ENCODE measurements at places on chromosomes 6 and 20. TPM values are rescaled to one million over a fixed set of nuclear protein-coding genes. Genes with fewer than 3 reads are reported as not detected.

DNA sequence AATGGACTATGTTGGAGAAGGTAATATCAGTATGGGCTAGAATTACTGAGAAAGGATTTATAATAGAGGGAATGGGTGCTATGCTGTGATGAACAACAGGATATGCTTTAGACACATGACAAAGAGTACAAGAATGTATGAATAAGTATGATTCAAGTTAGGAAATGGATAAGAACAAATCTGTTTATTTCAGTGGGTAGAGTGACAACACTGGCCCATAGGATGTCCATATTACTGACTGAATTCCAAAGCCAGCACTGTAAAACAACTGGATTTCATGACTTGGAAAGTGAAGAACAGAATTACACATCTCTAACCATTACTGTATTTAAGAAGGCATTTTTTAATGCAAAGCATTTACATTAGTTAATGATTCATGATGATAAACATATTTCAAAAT lies 35.9 kb downstream of the EPM2A start:
- H3K36me3 ChIP-seq, result no peaks in the 10 kb centered on the region
- peak overlapping the region; percentile 66 for H3K27ac ChIP-seq
- H3K4me1 ChIP-seq, result peaks cover 11% of the 10 kb centered on the region
- peak; percentile 33 for DNase-seq
- H3K27me3 ChIP-seq, result no peaks in the 10 kb centered on the region

DNA sequence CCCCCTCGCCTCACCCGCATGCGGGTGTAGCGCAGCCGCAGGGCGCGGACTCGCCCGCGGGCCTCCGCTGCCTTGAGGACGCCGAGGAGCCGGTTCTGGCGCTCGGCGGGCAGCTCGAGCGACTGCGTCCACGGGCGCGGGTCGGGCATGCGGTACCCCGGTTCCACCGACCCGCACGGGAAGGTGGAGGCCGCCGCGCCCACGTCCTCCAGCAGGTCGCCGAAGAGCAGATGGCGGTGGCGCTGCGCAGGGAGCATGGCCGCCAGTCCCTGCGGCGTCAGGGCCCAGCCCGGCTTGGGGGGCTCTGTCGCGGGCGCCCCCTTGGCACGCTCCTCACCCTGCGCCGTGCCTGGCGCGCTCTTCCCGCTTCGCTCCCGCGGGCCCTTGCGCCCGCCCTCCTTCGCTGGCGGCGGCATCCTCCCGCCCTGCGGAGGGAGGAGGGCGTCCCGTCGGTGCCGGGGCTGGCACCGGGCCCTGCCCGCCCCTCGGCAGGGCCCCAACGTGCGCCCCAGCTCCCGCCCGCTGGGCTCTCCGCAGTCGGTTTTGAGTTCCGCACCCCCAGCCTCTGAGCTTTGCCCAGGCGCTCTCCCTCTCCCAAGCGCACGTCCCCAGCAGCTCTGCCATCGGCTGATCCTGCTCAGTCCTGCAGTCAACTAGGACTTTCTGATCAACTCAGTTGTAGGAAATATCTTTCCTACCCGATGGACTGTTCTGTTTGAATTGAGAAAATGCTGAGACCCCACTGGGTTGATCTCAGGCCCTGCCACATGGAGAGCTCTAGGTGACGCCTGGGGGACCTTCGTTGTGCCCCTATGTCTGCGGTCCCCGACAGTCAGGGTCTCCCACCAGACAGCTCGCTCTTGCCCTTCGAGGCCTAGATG lies at the start of gene LKAAEAR1:
Gene LKAAEAR1 (minus strand): TSS at position 595 of the 881 bp plus-strand sequence. CDS start 179 bp downstream, at position 416.
- H3K4me1 ChIP-seq, result peaks cover 7% of the 10 kb centered on the region
- H3K27me3 ChIP-seq, result peaks cover 12% of the 10 kb centered on the region
- H3K36me3 ChIP-seq, result peaks cover 6% of the 10 kb centered on the region
- DNase-seq, result no peak
- no peak within 1 kb of the TSS for H3K27ac ChIP-seq
- peak within 1 kb of the TSS; percentile 69 for H3K4me3 ChIP-seq

DNA sequence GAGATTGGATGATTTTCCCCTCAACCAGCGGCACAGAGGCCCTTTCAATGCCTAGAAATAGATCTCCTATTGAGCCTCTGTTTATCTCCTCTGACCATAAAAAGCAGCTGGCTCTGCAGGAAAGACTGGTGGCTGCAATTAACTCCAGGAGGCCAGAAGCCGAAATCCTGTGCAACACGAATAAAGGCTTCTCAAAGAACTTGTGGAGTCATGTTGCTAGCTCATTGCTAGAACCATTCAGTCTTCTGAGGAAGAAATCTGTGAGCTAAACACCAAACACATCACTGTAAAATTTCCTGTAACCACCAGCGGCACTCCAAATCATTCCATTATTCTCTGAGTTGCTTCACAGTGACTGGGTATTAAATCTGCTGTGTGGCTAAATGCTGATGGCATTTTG lies 49.1 kb upstream of the TPD52L1 start:
- H3K4me1 ChIP-seq, result peaks cover 26% of the 10 kb centered on the region
- DNase-seq, result no peak

Gene GPX5
- not detected for total RNA-seq

GRCh38 chr6:54768494-54768893 lies 78.1 kb upstream of the FAM83B start:
- no peak overlapping the region for H3K27ac ChIP-seq

DNA sequence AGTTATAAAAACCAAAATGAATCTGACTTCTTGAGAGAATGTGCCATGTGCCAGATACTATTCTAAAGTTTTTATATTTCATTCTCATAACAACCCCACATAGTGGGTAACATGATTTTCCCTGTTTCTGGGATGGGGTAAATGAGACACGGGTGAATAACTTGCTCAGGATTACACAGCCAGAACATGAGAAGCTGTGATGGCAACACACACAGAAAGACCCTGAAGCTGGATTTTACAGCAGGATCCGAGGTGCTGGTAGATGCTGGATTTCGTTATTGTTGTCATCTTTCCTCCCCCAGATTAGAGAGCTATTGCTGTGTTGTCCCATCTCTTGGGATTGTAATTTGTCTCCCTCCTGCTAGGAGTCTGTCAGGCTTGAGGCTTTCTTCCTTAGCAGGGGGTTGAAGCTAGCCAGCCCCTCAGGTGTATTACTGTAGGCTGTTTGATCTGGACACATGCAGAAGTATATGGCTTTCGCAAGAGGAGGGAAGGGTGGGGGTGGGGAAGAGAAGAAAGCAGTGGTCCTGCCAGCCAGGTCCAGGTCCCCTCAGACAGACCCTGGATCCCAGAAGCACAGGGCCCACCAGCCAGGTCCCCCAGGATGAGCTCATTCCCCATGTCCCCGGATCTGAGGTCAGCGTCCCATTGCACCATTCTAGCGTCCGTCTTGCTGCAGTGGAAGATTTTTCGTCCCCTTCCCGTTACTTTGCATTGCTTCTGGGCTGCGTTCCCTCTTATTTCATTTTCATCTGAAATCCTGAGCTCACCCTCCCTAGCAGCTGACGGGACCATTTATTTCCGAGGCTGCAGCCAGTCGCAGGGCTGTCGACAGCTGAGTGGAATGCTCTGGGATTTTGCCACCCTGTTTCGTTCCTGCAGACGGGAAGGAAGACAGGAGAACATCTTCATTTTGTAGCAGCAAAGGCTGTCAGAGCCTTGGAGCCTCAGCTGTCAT lies 7.3 kb upstream of the KCNG1 start:
- DNase-seq, result no peak
- H3K27me3 ChIP-seq, result peaks cover 26% of the 10 kb centered on the region
- H3K4me3 ChIP-seq, result no peak overlapping the region
- no peaks in the 10 kb centered on the region for H3K36me3 ChIP-seq

- H3K4me1 ChIP-seq, result peaks cover 11% of the 10 kb centered on the region
- peaks cover 16% of the 10 kb centered on the region for H3K36me3 ChIP-seq
- H3K27me3 ChIP-seq, result no peaks in the 10 kb centered on the region
- DNase-seq, result peak; percentile 99
Measured at GRCh38 chr20:62652041-62652893, 10.0 kb downstream of the SLCO4A1 start.

GRCh38 chr6:132868057-132868456 lies 53.7 kb downstream of the RPS12 start:
- no peak overlapping the region for H3K4me3 ChIP-seq
- H3K4me1 ChIP-seq, result no peaks in the 10 kb centered on the region
- DNase-seq, result no peak
- no peak overlapping the region for H3K27ac ChIP-seq
- H3K27me3 ChIP-seq, result no peaks in the 10 kb centered on the region

- peaks cover 13% of the 10 kb centered on the region for H3K4me1 ChIP-seq
- DNase-seq, result peak; percentile 38
- H3K36me3 ChIP-seq, result no peaks in the 10 kb centered on the region
Measured at GRCh38 chr6:154370545-154370944, 13.9 kb upstream of the IPCEF1 start.

DNA sequence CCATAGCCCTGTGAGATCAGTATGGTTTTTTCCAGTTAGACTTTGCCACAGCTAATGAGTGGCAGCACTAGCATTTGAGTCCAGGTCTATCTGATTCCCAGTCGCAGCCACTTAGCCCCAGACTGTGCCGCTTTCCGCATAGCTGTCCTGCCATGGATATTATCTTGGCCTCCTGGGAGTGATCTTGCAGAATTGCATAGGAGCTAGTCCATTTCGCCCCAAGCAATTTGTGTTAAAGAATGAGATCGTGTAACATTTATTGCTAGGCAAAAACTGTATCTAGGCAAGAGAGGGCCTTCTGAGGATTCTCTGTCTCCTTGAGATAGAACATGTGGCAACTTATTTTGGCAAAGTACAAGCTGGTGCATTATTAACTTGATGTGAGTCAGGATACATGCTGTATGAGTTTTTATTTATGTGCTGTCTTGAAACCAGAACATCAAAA lies 74.2 kb downstream of the EZR start:
- no peaks in the 10 kb centered on the region for H3K36me3 ChIP-seq
- no peak overlapping the region for H3K27ac ChIP-seq
- H3K4me1 ChIP-seq, result peaks cover 7% of the 10 kb centered on the region

Gene TFAP2C
- total RNA-seq, result 13.2 TPM

DNA sequence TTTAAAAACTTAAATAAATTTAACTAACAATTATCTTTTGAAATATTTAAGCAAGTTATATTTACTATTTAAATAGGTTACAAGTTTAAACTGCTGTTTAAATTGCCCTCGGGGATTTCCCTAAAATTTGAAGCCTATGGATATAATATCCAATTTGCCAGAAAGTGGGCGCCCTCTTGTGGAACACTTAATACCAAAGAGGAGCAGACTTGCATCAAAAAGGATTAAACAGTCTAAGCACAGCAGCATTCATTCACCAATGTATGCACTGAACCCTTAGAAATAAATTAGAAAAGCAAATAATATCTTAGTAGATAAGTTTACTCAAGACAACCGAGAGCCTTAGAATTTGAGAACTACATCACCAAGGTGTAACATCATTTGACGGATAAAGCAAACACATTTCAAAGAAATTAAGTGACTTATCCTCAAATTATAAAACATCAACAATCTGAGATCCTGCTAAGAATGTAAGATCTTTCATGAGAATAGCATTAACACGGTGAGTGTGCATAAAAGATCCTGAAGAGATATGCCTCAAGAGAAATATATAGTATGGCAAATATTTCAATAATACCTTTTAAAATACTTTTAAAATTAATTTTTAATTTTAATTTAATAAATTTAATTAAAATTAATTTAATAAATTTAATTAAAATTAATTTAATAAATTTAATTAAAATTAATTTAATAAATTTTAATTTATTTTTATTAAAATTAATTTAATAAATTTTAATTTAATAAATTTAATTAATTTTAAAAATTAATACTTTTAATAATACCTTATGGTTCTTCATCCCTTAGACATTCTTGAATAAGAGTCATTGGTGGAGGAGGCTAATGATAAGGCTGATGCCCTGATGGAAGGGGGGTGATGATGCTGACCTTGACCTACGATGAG lies 11.5 kb upstream of the MEP1A start:
- peaks cover 10% of the 10 kb centered on the region for H3K27me3 ChIP-seq
- H3K4me3 ChIP-seq, result no peak overlapping the region
- no peak overlapping the region for H3K27ac ChIP-seq

Gene ENPP1
- 2.8 TPM for total RNA-seq

Gene TPD52L1
- 92.6 TPM for total RNA-seq

Gene SUMO4
- total RNA-seq, result 1.6 TPM

DNA sequence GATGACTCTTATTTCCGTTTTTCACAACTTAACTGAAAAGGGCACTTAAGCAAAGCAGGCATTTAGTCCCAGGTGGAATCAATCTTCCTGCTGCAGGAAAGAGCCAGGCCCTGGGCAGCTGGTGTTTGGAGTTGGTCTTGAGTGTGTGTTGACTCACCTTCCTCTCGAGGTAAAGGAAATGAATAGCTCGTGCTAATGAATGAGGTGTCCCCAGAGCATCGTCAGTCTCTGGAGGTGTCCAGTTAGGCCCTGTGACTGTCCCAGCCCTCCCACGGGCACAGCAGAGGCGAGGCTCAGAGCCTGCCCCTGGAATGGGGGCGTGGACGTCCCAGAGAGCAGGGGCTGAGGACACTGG lies 277.7 kb downstream of the NRN1 start:
- H3K36me3 ChIP-seq, result no peaks in the 10 kb centered on the region
- H3K4me3 ChIP-seq, result no peak overlapping the region
- DNase-seq, result peak; percentile 31
- no peaks in the 10 kb centered on the region for H3K27me3 ChIP-seq
- no peak overlapping the region for H3K27ac ChIP-seq

DNA sequence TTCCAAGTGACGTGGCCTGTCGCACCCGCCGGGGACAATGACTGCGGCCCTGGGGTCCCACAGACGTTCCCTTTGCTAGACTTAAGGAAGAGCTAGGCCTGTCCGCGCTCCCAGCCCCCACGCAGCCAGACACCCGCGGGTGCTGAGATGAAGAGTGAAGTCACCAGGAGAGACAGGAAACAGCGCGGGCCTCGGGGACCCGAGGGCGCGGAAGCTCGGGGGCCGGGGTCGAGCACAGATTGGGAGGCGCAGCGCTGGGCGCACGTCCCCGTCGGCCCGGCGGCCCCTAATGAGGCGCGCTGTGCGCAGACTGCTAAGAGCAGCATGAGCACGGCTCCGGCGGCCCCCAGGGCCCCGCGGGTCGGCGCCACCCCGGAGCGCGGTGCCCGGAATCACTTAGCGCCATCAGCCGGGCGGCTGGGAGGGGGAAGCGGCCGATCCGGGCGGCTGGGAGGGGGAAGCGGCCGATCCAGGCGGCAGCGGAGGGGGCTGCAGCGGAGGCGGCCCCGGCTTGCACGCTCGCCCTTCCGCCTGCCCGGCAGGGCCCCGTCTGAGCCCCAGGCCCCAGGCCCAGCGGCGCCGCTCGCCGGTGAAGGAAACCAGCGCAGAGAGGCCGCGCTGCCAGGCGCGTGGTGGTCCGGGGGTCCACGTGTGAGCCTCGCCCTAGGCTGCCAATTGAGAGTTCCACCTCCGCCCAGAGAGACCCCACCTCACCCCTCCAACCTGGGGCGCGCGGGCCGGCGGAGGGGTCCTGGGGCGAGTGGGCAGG lies 8.3 kb upstream of the AVP start:
- H3K36me3 ChIP-seq, result no peaks in the 10 kb centered on the region
- H3K4me3 ChIP-seq, result no peak overlapping the region
- DNase-seq, result no peak
- peaks cover 12% of the 10 kb centered on the region for H3K27me3 ChIP-seq

Gene FUT9
- not detected for total RNA-seq
